ENCODE measurements at places on chromosomes 12 and 14.

DNA sequence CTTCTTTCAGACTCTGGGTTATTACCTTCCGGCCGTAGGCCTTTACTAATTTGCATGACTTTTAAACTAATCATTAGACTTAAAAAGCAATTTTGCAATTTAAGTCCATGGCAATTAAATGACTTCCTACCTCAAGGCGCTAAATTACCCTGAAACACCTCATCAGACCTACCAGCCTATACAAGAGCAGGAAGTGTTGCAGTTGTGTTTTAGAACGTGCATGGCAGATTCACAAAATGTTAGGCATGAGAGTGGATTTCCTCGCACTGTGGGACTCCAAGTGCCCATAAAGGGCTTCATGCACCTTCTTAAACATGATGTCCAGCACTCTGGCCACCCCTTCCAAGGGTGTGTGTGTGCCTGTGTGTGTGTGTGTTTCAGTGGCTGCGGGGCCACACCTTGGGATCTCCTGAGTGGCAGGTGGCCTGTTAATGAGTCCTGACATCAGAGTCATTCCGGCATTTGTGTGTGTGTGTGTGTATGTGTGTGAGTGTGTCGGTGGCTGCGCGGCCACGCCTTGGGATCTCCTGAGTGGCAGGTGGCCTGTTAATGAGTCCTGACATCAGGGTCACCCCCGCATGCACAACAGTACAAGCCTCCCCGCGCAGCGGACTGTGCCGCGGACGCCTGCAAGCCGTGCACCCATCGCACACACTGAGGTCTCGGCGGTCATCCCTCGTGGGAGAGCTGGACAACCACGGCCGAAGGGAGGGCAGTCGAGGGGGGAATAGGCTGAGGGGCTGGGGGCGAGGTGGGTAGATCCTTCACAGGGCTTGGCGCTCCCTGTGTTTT, 900 bp downstream of the C2CD5 start:
- peak; percentile 56 for DNase-seq

GRCh38 chr12:55703901-55704761, 3.6 kb downstream of the ITGA7 start:
- no peak for DNase-seq

DNA sequence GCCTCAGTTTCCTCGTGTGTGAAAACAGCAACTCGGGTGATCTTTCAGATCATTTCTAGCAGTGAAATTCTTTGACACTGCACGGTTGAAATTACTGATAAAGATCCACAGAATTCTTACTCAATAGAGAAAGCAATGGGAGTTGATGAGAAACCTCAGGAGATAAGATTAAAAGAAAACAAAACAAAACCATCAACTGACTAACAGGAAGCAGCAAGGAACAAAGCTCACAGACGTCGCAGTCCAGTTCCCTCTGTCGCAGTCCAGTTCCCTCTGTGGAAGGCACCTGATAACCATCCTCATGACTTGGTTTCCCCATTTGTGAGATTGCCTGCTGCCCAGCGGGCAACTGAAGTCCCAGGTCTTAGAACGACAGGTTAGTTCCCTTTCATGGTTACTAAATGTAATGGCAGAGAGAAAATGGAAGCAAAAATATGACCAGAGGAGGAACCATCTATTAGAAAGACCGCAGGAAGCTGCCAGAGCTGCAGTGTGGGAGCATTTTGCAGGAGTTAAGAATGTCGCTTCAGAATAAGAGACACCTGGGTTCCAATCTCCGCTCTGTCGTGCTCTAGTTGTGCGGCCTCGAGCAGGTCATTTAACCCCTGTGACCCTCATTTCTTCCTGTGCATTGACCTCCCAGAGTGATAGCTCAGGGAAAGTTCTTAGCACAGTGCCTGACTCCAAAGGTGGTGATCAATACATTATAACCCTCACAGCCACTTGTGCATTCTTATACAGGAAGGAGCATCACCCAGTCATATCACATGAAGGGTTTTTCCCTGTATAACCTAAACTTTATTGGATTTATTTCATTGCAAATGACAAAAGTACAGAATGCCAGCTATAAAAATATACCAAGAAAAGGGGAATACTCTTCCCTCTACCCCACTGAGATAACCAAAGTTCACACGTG, 5.1 kb upstream of the MED13L start:
- DNase-seq = no peak

GRCh38 chr14:23062002-23062401, 4.7 kb upstream of the CDH24 start:
- no peak for DNase-seq

GRCh38 chr12:26691234-26691970, 141.6 kb downstream of the ITPR2 start:
- peak; percentile 7 for DNase-seq

DNA sequence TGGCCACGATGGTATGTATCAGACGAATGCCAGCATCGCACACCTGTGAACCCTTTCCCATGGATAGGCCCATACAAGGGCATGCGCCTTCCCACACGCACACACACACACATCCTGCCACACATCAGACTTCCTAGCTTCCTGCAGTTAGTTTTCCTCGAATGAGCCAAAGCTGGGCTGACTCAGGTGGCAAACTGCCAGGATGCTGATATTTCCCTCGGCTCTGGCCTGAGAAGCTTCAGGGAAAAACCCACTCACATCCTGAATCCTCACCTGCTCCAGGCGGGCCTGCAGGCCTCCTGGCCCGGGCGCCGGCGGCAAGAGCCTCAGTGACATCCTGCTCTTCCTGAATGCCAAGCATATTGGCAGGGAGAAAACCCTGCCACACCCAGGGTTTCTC, 22.4 kb downstream of the CALM1 start:
- peak; percentile 34 for DNase-seq

DNA sequence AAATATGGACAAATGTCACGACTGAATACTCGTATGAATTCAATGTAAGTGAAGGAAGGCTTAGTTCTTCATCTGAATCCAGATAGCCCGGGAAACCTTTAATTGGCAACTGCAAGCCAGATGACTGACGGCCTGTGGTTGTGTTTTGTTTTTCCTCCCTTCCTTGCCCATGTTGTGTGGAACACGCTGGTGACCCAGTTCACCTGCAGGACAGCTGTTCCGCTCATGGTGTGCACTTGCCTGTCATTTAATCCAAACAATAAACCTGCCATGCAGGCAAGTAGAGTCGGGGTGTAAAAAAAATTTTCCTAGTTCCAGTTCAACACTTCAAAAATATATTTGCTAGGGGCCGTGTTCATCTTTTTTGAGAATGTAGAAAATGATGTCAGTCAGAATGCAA, 88.0 kb downstream of the TMEM132D start:
- no peak for DNase-seq

DNA sequence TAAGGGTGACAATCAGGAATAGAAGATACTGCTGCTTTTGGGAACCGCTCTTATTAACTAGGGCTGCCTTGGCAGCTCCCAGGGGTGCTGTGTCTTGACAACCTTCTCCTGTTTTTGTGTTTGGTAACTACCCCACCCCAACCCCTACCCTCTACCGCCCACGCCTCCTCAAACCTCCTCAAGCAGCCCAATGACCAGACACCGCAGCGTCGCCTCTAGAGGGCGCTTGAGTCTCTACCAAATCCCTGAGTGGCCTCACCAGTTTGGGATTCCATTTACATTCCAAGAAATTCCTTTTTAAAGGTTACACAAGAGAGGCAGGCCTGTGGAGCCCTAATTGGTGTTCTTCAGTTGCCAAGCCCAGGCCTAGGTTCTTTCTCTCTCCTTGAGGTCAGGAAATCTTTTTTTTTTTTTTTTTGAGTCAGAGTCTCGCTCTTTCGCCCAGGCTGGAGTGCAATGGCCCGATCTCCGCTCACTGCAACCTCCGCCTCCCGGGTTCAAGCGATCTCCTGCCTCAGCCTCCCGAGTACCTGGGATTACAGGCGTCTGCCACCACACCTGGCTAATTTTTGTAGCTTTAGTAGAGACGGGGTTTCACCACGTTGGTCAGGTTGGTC, 72.4 kb upstream of the USP44 start:
- peak; percentile 39 for DNase-seq

DNA sequence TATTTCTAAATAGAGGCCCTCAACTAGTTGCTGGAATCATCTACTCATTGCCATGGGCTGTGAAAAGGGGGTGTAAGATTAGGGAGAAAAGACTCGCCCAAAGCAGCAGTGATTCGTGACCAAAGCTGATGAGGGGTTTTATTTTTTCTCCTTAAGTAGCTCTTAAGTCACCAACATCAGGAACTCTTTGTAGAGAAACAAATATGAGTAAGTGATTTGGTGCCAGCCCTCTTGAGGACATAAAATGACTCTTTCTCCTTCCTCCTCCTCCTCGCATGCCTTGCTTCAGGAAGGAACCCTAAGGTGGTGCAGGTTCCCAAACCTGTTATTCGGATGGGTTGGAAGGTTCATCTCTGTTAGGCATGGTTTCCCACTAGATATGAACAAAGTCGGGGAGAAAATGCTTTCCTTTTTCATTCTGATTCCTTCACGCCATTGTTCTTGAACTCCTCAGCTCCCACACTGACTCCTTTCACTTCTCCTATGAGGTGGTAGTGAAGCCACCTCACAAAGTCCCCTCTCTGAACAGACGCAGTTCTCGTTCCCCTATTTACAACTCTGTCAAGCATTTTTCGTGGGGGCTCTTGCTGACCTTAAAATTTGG, 113.4 kb downstream of the ETV6 start:
- no peak for DNase-seq

Measured in NCI-H345 (cell line).